Activated CD4-positive, alpha-beta T cell treated with anti-CD3 and anti-CD28 coated beads, Interleukin-2, amount 10 ng/mL, durations not matched to agents 7 days and 5 days (primary cell): ENCODE measurements at places on chromosomes 11 and 22. TPM values are rescaled to one million over a fixed set of nuclear protein-coding genes. Genes with fewer than 3 reads are reported as not detected.

PKNOX2 gene
- not detected for total RNA-seq

C22orf31 gene
- not detected for total RNA-seq

- no peak for DNase-seq
These were observed 27.9 kb downstream of the INCENP start for GRCh38 chr11:62151737-62152102.

TIMP3 gene
- total RNA-seq: not detected

KIRREL3 gene
- total RNA-seq: not detected

DNA sequence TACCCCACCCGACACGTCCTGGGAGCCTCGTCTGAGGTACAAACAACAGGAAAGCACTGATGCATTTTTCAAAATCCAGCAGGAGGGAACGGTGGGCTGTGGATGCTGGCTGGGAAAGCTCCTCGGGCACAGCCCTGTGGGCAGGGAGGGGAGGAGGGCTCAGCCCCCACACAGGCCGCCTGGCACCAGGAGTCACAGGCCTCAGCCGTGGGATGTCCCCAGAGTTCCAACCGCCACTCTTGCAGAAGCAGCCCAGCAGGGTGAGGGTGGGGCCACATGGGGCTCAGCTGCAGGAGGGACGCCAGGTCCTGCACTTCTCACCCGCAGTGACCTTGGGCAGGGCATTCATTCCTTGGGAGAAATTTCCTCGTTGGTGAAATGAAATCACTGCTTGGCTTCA is 274.6 kb downstream of the BRD1 start:
- no peak for DNase-seq

GRCh38 chr11:1669546-1670218 is 27.3 kb upstream of the KRTAP5-6 start:
- no peak for DNase-seq

TMEM126A gene
- 30.7 TPM for total RNA-seq

DNA sequence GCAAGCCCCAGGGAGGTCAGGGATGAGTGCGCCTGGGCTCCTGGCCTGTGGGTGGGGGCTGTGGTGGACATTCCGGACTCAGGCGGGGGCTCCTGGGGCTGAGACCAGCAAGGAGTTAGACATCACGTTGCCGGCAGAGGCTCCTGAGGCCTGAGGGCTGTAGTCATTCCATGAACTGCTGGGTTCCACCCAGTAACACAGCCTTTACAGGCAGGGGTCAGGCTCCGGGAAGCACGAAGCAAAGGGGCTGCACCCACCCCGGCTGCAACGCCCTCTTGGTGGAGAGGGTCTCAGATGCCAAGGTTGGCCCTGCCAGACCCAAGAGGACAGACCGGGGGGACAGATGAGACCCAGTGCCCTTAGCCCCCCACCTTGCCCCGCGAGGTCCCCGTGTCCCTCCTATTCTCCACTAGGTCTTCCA is 9.0 kb downstream of the TNNT3 start:
- no peak for DNase-seq

DNA sequence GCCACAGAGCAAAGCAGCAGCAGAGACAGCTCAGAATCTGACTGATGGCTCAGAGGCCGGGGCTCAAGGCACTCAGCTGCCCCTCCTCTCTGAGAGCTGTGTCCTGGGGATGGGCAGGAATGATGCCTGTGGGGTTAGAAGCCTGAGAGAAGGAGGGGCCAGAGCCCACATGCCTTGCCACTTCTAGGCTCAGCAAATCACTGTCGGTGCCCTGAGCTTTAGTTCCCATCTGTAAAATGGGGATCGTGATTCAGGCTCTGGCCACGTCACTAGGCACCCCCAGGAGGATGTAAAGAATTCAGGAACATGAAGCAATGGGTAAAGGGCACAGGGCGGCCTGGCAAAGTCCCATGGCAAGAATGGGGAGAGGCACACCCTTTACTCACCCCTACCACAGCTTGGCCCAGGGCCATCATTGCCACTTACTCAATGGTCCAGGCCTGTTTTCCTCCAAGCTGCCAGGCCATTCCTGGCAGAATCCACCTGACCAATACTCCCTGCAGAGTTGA is 3.4 kb upstream of the CDC42EP2 start:
- no peak for DNase-seq

GRCh38 chr11:9538548-9538947 is 34.9 kb upstream of the WEE1 start:
- DNase-seq: no peak

GRCh38 chr11:33043221-33043830 is 4.0 kb downstream of the TCP11L1 start:
- DNase-seq: no peak

DNA sequence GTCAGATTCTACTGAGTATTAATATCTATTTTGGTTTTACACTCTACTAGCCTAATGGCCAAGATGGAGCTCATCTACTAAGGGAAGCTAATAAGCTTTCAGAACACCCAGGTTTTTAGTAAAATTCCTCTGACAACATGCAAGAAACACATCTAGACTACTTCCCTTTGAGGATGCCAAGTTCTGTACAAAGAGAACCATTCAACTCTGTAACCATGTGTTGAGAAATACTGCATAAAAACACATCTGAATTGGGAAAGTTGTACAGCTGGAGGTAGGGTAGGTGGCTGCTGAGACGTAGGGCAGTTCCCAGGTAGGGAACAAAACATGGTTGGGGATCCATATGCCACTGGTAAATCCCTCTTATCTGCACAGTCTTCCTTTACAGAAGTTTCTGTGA is 66.2 kb downstream of the SC5D start:
- no peak for DNase-seq

KCNC1 gene
- total RNA-seq: not detected

DNA sequence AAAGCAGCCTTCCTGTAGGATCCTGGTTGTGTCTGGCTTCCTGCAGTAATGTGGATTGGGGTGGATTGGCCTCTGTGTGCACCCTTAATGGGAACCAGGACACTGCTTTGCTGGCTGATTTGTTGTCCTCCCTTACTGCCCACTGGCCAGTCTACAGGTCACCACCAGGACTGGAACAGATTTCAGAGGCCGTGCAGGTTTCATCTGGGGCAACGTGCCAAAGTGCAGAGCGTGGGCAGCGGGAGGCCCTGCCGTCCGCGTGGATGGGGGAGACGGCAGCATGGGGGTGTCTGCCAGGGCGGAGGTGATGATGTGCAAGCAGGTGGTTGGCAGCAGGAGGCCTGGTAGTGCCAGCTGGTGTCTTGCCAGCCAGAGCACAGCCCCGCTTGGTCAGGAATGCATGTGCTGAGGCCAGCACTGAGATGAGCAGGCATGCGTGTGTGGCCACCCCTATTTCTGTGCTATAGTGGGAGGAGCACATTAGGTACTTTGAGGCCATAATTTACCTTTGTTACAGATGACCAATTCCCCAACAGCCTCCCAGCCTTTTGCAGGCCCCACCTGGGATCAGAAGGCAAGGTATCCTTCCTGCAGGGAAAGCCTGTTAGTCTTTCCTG is 24.3 kb downstream of the BCR start:
- DNase-seq: no peak

NDUFC2 gene
- total RNA-seq: 182 TPM

OR51E2 gene
- not detected for total RNA-seq

HTR3A gene
- not detected for total RNA-seq

GRCh38 chr22:22394591-22394990 is 114.0 kb downstream of the ZNF280B start:
- DNase-seq: no peak

DNA sequence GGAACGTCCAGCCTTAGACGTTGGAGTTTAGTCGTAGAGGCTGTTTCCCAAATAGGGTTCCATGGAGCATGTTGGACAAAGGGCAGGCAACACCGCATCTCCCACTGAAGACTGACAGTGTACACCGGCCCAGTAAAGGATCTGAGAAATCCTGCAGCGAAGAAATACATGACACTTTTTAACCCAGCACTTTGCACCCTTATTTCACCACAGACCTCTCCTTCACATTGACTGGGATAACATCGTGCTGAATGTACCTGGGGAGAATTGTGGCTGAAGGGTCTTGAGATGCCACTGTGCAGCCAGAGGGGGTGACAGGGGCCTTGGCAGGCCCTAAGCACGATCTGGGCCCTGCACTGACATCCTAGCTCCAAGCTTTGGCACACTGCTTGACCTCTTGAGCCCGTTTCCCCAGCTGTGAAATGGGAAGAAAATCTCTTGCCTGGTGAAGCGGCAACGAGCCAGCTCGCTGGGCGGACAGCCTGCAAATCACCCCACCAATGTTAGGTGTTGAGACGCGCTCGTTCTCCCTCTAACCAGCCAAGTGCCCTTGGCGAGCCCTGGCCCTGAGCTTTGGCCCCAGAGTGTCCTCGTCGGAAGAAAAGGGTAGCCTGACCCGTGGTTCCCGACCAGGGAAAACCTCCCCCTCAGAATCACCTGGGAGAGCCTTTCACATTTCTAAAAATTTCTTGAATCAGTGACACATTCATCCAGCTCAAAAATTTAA is 13.4 kb downstream of the CD5 start:
- no peak for DNase-seq

- no peak for DNase-seq
These were observed 2.9 kb downstream of the PIK3IP1 start for GRCh38 chr22:31289344-31289743.

DNA sequence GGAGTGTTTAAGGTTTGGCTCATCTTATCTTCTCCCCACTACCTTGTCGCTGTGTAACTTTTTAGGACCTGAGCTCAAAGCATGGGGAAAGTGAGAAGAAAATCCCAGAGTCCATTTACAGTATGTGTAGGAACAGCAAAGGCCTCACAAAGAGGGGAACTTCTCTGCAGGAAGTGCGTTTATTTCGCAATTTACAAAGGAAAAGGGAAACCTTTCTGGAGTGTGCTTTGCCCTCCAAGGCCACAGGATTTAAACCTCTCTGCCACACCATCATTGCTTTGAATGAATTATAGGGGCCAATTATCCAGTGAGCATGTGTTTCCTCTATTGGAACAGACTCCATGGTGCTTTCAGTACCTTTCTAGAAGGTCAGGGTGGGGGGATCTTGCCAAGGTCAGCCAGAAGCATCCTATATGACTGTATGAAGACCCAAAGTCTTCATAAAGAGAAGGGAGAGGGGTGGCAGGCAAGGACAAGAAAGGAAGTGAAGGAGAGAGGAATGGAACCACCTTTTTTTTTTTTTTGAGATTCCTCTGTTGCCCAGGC is 68.1 kb upstream of the LMO2 start:
- no peak for DNase-seq

LDHAL6A gene
- total RNA-seq: not detected

TPBGL gene
- 0.06 TPM for total RNA-seq

DNA sequence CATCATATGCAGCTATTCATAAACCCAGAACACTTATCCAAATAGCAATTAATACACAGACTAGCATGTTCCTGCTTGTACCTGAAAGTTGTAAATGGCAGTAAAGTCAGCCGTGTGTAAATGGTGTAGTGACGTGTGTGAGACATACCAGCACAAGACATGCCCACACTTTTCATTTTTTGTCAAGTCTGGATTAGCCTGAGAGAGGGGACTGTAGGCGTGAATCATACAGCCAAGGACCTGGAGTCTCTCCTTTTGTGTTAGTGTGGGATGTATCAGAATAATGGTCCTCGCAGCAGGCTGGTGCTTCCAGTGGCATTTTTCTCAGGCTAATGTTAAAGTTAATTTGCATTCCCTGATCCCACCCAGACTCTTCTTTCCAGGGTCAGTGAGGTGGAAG is 116.8 kb upstream of the BMAL1 start:
- no peak for DNase-seq
